Type B pancreatic cell (in vitro differentiated cells): ENCODE measurements at places on chromosomes 4 and X.

GRCh38 chr4:189121336-189121735 is 819.3 kb upstream of the FRG1 start:
- no peak for DNase-seq

DNA sequence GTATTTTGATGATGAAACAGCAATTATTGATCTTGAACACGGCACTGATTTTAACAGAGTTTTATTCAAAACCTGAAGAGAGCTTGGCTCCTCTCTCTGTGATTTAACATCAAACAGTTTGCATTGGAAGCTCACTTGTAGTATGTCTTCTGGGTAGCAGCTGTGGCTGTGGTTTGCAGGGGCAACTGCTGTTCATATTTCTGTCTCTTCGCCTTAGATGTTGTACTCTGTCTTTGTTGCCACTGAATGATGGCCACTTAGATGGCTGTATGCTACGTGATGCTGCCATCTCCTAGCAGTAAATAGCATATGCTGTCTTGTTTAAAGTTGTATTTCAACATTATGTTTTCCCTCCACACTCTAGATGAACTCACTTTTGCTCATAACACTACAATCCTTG is 1743.0 kb upstream of the TENM3 start:
- no peak for DNase-seq

- no peak for DNase-seq
Observed at GRCh38 chr4:24475756-24476155, 108.6 kb downstream of the DHX15 start.

DNA sequence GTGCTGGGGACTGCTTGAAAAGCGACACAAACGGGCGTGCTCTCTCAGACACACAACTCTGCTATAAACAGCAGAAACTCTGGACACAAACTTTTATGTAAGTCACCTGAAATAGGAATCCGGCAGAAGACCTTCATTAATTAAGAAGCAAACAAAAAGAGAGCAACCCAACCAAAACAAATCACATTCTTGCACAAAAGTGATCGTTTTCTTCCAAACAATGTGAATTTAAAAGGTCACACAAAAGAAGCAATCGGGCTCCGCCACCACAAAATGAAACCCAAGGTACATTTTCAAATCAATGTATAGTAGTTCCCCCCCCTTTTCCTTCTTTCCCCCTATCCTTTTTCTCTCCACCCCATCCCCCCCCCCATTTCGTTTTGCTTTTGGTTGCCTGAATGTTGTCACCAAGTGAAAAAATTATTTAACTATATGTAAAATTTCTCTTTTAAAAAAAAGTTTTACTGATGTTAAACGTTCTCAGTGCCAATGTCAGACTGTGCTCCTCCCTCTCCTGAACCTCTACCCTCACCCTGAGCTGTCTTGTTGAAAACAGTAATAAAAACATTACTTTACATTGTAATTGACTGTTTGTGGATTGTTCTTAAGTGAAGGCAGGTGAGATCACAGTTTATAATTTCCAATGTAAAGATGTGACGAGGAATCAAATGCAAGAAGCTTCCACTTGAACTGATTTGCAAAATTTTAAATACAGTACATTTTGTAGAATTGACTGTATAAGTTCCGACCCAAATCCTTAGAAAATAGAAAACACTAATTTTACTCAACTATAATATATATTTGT is 2.4 kb downstream of the MAB21L2 start:
- no peak for DNase-seq

GRCh38 chr4:54898656-54899340 is 226.6 kb downstream of the KDR start:
- no peak for DNase-seq

DNA sequence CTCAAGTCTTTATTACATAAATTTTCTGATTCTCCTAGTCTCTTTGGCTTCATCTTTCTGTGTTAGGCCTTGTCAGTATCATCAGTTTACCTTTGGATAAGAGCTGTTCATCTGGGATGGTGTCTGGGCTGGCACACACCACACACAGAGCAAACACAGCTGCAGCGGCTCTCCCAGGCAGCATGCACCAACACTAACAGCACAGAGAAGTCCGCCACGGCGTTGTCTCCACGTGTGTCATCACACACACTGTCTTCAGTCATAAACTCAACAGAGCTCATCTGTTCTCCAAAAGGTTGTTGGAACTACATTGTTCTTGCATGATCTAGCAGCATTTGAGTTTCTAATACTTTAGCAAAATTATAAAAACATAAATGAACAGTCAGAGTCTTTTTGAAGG is 851.9 kb upstream of the FRG1 start:
- DNase-seq = no peak

DNA sequence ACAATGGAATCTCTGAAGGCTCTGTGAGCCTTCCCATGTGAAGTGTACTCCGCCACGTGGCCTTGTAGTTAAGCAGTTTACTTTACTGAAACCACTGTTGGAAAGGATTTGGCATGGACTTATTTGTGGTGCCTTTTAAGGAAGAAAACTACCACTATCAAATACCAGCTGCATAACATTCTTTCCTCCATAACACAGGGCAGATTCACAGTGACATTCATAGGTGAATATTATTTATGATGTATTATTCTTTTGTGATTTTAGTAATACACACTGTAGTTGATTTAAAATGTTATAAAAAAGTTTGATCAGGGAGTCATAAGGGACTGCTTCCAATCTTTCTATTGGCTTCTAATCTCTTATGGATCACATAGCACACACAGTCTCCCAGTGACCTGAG is 192.5 kb upstream of the AGTR2 start:
- DNase-seq = no peak

DNA sequence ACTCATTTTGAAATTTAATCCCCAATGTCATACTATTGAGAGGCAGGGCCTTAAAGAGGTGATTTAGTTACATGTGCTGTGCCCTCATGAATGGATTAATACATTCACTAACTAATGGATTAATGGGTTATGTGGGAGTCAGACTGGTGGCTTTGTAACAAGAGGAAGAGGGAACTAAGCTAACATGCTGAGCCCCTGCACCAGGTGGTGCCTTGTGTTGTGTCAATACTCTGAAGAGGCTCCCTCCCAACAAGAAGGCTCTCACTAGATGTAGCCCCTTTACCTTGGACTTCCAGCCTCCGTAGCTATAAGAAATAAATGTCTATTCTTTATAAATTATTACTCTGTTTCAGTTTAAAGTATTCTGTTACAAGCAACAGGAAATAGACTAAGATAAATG is 411.9 kb upstream of the EMCN start:
- DNase-seq = no peak

- DNase-seq = no peak
Observed at GRCh38 chr4:113080050-113080449, 30.6 kb downstream of the ANK2 start.

DNA sequence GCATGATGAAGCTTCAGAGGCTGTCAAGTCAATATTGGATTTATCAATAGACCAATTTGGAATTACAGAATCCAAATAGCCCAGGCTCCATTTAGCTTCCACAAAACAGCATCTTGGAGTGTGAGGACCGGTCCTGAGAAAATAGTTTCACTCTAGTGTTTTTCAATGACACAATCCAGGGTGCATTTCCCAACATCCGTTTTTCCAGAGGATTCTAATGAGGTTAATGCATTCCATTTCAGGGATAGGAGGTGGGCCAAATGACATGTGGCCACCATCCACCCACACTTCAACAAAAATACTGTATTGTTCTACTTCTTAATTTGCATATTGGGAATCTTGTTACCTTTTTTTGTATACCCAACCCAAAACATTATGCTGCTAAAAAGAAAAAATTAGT is 229.8 kb upstream of the LDB2 start:
- no peak for DNase-seq

- DNase-seq = no peak
Observed at GRCh38 chrX:9576059-9576458, 111.2 kb downstream of the TBL1X start.

- no peak for DNase-seq
Observed at GRCh38 chr4:175983636-175984035, 82.0 kb upstream of the WDR17 start.

GRCh38 chr4:54107951-54108748 is 8.2 kb downstream of the GSX2 start:
- DNase-seq = no peak

GRCh38 chr4:61619528-61619927 is 419.4 kb downstream of the ADGRL3 start:
- no peak for DNase-seq

GRCh38 chr4:6402566-6403399 is 69.6 kb downstream of the PPP2R2C start:
- DNase-seq = no peak

- no peak for DNase-seq
Observed at GRCh38 chr4:15162465-15163283, 160.4 kb downstream of the CPEB2 start.

DNA sequence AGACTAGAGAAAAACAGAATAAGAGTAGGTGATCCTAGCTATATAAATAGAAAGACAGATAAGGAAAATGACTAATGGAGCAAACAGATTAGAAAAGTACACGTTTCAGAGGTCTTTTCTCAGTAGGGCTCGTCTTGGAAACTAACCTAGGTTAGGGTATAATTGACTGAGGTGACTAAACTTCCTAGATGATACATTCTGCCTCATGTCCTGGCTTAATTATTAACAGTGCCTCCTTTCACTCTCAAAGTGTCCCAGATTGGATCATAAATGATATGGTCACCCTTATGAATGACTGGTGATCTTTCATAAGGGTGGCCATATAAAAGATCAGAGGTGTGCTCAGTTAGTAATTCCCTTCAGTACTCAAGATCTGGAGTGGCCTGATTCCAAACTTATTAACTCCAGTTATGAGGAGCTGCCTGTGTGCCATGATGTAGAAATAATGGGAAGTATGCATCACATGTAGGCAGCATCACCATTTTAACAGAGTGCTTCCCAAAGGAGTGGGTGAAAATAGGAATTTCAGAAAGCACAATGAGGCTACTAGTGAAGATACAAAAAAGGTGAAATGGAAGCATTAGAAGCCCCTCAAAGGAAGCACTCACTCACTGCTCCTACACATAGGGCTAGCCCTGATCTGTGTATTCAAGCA is 14.7 kb upstream of the GRIA3 start:
- no peak for DNase-seq

DNA sequence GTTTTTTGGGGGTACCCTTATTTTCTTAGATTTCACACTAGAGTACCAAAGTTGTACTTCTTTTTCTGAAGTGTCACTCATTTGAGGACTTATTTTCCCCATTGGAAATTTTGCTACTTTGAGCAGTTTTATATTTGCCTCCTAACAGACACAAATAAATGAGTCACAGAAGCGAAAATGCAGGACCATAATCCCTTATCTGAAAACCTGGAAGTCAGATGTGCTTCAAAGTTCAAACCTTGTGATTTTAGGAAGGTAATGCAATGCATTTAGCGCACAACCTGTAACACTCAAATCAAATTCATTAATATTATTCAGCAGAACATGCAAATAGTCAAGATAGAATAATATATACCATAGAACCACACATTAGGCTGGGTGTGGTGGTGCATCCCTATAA is 6.9 kb downstream of the RELL1 start:
- no peak for DNase-seq

DNA sequence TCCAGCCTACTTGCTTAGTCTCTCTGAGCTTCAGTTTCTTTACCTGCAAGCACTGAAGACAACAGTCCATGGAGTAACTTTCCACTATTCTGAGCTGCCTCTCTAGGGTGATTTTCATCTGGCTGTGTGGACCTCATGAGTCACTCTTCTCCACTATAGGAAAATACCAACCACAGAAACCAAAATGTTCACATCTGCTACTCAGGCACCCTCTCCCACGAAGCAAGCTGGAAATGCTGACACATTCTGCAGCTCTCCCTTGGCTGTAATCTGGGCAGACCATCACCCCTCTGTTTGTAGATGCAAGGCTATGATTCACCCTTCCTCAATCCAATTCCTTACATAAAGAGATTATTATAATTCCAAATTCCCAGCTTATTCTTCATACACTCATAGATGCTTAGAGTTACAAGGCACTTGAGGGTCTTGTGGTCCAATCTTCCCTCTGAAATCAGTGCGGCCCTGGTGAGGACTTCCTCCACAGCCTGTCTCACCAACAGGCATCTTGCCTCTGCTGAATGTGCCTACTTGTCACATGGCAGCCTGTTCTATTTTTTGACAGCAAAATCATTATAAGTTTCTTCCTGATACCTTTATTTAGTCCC is 97.0 kb upstream of the LNX1 start:
- DNase-seq = no peak

GRCh38 chrX:96182366-96182765 is 502.3 kb upstream of the DIAPH2 start:
- no peak for DNase-seq

DNA sequence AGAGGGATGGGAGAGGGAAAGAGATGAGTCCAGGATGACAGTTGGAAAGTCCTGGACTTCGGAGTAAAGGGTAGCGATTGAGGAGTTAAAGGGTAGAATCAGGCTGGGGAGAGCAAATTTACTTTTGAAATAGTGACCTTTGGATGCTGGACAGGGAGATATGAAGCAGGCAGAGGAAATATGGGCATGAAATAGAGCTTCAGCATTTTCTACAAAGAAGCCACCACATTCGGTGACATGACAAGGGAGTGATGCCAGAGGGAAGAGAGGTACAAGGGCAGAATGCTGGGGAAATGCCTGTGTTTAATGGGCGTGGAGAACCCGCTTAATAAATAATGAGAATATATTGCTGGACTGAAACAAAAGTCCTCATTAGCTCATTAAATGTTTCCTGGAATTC is 92.7 kb downstream of the TBL1X start:
- no peak for DNase-seq

- DNase-seq = no peak
Observed at GRCh38 chr4:174999407-174999806, 81.2 kb downstream of the ADAM29 start.
